Neural crest cell (in vitro differentiated cells): ENCODE measurements at places on chromosomes 2 and 18. TPM values are rescaled to one million over a fixed set of nuclear protein-coding genes. Genes with fewer than 3 reads are reported as not detected.

The EFEMP1 gene
- total RNA-seq = 3.8 and 4.1 TPM in 2 replicates

DNA sequence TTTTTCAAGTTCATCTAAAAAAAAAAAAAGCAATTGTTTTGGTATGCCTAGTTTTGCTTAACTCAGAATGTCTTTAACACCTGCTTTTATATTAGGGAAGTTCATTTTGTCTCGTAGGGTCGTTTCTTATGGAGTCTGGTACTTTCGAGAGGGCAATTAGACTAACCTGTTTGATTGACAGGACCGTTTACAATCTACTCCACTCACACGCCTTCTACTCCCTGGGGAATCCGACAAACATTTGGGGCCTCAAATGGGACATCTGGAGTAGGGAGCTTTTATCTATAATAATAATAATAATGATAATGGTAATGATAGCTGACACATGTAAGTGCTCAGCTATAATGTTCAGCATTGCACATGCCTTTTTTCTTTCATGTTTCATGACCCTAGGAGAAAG lies 261.6 kb upstream of the RASGRP3 start:
- DNase-seq = no peak

The CCL20 gene
- total RNA-seq = not detected in 2 replicates

The GAREM1 gene
- 11.0 and 12.3 TPM in 2 replicates for total RNA-seq

GRCh38 chr2:28269019-28269784 lies 123.5 kb upstream of the FOSL2 start:
- DNase-seq = no peak

DNA sequence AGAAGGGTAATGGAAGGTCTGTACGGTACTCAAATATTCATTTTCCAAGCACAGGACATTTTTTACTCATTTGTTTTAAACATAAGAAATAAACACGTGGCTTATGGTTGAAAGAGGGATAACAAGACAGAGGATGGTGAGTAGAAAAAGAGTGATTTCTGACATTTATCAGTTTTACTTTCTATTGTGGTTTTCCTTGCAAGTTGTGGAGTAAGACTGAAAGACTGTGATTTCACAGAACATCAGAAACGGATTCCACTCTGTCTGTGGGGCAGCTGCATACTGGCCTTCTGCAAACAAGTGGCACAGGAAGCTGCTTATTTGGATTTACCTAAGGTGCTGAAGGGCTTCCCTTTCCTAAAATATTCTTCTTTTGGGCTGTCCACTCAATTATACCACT lies 122.2 kb upstream of the ITGB6 start:
- no peak for DNase-seq

DNA sequence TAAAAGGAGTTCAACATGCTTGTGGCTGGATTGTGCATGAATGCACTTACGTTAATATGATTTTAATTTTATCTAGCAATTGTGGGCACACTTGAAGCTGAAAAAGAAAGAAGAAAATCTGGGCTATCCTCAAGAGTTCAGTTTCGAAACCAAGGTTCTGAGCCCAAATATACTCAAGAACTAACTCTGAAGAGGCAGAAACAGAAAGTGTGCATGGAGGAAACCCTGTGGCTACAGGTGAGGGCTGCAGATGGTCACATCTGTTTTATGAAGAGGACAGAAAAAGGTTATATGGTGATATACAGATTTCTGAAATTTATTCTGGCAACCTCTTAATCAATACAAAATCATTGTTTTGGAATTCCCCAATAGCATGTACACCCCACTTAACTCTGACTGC lies 57.3 kb downstream of the ITGA6 start:
- DNase-seq = no peak

The DUSP19 gene
- 3.5 and 4.7 TPM in 2 replicates for total RNA-seq

GRCh38 chr2:164764996-164765395 lies 76.6 kb downstream of the COBLL1 start:
- no peak for DNase-seq

- no peak for DNase-seq
Measured at GRCh38 chr2:152418688-152419087, 83.7 kb downstream of the FMNL2 start.

GRCh38 chr18:42658171-42658570 lies 457.3 kb downstream of the RIT2 start:
- no peak for DNase-seq

GRCh38 chr2:3885629-3886628 lies 182.6 kb downstream of the DCDC2C start:
- no peak for DNase-seq
